Omental fat pad (tissue), 4 donors: ENCODE measurements at places on chromosomes 1 and 21.

- DNase-seq, result no peak
Measured at GRCh38 chr1:221851336-221851735, 109.4 kb upstream of the DUSP10 start.

DNA sequence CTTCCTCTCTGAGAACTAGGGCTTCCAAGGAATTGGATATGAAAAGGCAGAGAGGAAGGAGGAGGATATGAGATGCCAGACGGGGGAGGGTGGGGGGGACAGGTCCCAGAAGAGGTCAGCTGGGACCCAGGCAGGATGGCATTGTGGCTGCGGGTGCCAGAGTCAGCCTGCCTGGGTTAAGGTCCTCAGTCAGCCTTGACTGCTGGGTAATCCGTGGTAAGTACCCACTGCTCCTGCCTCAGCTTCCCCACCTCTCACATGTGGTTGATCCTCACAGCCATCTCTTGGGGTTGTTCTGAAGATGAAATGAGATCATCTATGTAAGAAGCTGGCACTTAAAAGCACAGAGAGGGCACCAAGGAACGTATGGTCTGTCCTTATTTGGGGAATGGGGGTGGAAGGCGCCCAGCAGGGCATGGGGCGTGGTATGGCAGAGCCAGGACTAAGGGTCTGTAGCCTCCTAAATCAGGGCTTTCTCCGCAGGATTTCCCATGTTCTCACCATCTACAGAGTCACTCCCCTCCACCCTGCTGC lies 23.8 kb downstream of the ELF3 start:
- no peak for DNase-seq

DNA sequence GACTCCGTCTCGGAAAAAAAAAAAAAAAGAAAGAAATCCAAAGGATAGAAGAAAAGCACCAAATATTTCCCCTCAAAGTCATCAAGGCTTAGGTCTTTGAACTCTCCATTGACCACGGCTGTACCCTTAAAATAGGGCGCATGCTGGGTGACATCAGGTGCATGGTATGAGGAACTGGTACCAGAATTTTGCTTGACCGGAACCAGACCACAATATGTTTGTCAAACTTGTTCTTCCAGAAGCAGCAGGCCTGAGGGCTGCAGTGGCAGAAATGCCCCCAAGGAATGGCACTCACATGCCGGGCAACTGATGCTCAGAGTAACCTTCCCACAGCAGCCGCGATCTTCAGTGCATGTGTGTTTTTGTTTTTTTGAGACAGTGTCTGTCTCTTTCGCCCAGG lies 21.0 kb downstream of the RCC1 start:
- no peak for DNase-seq

DNA sequence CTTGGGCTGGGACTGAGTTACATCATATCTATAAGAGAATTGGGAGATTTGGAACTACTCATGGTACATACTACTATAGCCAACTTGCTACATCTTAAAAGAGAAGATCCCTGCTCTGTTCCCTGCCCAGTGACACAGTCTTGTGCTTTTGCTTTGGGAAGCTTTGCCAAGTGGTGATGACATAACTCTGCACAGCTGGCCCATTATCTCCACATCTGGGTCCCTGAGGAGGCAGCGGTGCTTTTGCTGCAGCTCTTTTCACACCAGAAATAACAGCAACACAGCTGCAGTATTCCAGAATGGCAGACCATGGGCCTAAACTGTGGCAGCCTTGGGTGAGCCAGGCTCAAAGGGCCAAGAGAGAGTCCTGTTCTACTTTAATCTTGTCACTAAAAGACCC lies 296.0 kb downstream of the HHAT start:
- no peak for DNase-seq

DNA sequence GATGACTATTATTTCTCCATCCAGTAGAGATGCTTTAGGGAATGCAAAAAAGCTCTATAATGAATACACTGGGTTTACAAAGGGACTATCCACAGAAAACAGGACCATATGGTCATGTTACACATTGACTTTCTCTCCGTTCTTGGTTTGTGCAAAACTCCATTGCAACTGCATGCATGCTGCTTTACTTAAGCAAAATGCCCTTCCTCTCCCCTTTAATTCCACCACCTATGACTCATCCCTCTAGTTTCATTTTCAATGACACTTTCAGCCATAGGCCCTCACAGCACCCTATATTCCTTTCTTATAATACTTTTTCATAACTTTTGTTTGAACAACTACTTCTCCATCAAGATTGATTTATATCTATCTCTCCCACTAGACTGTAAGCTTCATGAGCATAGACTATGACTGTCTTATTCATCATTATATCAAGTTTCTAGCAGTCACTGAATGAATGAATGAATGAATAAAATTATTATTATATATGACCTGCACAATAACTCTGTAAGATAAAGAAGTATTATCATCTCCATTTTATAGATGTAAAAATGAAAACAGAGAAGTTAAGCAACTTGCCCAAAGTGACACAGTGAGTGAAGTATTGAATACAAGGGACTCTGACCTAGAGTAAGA lies 248.9 kb downstream of the PLPP3 start:
- DNase-seq, result no peak

- DNase-seq, result no peak
Measured at GRCh38 chr1:200710166-200710565, 28.5 kb upstream of the CAMSAP2 start.

GRCh38 chr1:152481869-152482664 lies 28.5 kb upstream of the LCE5A start:
- no peak for DNase-seq

DNA sequence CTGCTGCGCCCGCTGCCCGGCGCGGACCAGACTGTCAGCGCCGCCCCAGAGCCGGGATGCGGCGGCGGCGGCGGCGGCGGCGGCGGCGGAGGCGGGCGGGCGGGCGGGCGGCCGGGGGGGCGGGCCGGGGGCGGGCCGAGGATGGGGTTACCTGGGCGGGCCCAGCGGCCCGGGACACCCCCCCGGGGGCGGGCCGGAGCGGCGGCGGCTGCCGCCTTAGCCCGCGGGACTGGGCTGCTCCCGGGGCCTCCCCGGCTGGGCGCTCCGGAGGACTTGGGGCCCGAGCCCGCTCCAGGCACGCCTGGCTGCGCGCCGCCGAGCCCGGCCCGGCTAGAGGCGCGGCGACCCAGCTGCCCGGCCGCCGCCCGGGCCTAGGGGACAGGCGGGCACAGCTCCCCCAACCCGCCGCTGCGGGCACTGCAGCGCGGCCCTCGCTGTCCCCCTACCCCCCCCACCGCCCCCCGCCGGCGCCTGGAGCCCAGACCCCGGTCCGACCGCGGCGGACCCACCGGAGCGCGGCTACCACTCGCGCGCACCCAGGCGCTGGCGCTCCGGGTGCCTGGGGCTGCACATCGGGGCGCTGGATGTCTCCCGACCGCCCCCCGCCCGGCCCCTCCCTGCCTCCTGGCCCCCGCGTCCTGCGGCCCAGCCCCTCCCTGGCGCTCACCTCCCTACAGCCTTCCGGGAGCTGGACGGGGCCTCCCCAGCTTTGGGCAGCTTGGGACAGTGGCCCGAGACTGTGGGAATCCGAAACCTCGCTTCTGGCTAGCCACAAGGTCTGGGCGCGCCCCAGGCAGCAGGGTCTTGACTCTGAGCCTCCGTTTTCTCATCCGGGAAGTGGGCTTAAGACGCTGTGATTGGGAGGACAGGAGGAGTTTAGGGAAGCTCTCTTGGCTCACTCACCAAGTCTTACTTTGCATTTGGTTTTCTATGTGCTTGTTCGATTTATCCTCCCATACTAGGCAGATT lies at the start of gene WNT4:
Gene WNT4 (minus strand): TSS at position 33 of the 969 bp plus-strand sequence. CDS start 175 bp downstream, outside the sequence.
- no peak for DNase-seq

GRCh38 chr1:164902491-164902890 lies 343.5 kb downstream of the PBX1 start:
- DNase-seq, result no peak

DNA sequence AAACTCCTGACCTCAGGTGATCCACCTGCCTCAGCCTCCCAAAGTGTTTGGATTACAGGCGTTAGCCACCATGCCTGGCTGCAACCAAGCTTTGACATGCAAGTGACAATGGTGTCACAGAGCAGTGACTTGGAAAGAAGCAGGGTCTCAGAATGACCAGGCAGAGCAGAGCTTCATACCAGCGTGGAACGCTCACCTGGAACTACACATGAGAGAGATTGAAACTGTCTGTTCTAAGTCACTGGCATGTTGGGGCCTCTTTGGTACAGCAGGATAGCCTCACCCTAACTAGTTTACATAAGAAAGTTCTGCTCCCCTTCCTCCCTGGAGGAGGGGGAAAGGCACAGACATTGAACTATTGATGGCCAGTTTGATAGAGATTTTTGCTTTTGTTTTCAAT lies 47.5 kb upstream of the ITPKB start:
- no peak for DNase-seq

GRCh38 chr1:22031214-22031962 lies 21.1 kb upstream of the CDC42 start:
- no peak for DNase-seq

GRCh38 chr1:235047331-235047871 lies 81.2 kb downstream of the TOMM20 start:
- no peak for DNase-seq

DNA sequence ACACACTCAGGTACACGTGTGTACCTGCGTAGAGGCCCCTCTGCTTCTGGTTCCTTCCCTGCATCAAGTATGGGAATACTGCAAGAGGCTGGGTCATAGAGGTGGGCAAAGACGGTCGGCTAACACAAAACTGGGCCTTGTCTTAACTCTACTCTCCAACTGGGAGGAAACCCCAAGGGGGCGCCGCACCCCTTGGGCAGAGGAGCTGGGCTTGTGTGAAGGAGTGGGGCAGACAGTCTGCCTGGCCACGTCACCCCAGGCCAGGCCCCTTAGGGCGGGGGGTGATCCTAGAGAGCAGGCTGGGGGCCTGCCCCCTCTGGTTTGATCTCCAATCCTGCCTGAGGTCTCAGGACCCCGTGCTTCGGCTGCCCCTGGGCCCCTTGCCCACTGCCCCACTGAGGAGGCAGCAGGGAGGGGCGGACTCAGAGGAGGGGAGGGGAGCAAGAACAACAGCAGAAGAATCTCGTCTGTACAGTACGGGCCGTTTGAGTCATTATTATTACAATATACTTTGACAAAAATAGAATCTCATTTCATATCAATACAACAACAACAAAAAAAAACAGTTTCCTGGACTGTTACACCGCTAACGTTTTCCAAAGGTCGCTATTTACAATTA lies 34.7 kb downstream of the MEF2D start:
- no peak for DNase-seq

GRCh38 chr1:180908074-180908765 lies 4.5 kb upstream of the KIAA1614 start:
- no peak for DNase-seq

DNA sequence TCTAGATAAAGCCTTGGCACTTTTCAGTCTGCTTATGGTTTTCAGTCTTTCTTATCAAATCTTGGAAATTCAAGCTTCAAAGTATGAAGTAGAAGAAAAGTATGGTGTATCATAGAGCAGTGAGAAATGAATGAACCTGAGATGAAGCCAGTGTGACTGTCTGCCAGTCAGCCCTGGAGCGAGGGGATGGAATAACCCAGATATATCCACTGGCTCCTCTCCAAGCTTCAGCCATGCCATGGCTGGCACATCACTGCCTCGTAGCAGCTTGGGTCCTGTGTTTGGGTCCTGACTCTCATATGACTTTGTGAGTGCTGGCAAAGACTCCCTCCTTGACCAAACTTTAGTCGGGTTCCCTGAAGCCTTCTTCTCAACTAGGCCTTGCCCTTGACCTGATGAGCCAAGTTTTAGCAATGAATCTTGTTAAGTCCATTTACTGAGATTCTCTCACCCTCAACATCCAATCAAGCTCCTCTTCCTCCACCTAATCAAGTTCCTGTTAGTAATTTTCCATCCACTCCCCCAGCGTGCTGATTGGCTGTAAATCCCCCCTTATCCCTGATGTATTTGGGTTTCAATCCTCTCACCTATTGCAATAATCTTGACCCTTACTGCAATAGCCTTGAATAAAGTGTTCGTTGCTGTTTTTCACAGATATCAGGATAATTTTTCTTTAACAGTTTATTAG lies 62.5 kb upstream of the PRDX6 start:
- DNase-seq, result no peak

DNA sequence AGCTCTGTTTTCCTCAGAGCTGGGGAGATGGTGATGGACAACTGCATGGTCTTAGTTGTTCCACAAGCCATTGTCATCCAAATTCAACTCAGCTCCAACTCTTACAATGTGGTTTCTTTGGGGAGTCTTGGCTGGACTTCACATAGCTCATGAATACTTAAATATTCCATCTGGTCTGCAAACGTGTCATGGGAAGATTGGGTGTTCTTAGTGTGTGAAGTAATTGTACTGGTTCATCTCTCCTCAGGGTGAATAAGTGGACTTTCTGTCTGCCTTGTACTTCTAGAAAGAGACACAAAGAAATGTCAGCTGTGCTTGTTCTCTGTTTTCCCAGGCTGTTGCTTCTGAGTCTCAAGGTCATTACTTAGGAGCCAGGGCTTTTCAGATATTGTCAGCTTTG lies 106.6 kb downstream of the VPS13D start:
- DNase-seq, result no peak

DNA sequence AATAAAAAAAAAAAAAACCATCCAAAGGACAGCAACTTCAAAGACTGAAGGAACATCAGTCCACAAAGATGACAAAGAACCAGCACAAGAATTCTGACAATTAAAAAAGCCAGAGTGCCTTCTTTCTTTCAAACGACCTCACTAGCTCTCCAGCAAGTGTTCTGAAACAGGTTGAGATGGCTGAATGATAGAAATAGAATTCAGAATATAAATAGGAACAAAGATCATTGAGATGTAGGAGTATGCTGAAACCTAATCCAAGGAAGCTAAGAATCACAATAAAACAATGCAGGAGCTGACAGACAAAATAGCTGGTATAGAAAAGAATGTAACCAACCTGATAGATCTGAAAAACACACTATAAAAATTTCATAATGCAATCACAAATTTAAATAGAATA lies 218.2 kb downstream of the GIPC2 start:
- no peak for DNase-seq

DNA sequence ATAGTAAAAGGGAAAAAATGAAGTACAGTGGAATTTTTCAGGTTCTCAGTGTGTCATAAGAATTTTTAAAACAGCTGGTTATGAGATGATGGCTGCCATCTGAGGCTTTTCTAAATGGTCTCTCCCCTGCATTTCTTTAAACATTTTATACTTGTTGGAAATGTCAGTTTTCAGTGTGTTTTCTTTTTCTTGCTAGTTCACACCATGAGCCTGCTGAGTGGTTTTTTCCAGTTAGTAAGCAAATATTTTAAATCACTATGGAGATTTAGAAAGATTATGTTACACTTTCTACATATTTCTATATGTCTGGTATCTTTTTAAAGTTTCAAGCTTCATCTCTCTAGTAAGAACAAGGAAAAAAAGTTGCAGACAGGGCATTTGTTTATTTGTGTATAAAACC lies 9.6 kb downstream of the RBM15 start:
- no peak for DNase-seq

DNA sequence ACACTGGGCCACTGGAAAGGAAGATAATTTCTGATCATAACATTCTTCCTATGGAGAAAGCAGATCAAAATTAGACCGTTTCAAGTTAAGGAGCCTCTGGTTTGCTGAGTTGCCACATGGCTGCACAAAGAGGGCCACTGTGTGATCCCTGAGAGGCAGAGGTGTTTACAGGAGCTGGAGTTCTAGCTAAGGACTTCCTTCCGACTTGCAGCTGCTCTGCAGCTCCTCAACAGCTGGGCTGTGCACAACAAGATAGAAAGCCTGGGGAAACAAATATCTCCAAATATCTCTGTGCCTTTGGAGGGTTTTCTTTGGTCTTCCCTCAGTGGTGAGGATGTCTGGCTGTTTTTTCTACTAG lies 26.8 kb downstream of the GADD45A start:
- no peak for DNase-seq

- no peak for DNase-seq
Measured at GRCh38 chr1:56097713-56098112, 481.6 kb downstream of the PLPP3 start.

- no peak for DNase-seq
Measured at GRCh38 chr1:79797487-79797886, 791.0 kb upstream of the ADGRL4 start.
